Stimulated activated CD4-positive, alpha-beta T cell treated with anti-CD3 and anti-CD28 coated beads, Interleukin-2, amount 100 ng/mL, for 48 hours (primary cell): ENCODE measurements at places on chromosomes 12 and 14.

GRCh38 chr12:22576473-22576872, 32.1 kb upstream of the C2CD5 start:
- DNase-seq = no peak

- no peak for DNase-seq
These were observed 11.5 kb upstream of the SFSWAP start for GRCh38 chr12:131699434-131699833.

DNA sequence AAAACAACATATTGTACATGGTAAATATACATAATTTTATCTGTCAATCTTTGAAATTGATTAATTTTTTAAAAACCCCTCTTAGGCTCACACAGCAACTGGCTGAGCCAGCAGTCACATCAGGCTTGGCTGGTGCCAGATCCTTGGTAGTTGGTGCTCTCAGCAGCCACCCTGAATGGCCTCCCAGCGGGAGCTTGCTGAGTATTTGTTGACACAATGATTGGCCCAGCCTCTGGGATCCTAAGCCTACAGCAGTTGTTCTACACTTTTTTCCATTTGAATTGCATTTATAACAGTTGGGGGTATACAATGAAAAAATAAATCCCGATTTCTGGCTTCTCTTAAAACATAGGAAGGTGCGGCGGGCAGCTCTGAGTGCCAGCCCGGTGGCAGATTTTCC, 11.1 kb downstream of the PRKAB1 start:
- no peak for DNase-seq

DNA sequence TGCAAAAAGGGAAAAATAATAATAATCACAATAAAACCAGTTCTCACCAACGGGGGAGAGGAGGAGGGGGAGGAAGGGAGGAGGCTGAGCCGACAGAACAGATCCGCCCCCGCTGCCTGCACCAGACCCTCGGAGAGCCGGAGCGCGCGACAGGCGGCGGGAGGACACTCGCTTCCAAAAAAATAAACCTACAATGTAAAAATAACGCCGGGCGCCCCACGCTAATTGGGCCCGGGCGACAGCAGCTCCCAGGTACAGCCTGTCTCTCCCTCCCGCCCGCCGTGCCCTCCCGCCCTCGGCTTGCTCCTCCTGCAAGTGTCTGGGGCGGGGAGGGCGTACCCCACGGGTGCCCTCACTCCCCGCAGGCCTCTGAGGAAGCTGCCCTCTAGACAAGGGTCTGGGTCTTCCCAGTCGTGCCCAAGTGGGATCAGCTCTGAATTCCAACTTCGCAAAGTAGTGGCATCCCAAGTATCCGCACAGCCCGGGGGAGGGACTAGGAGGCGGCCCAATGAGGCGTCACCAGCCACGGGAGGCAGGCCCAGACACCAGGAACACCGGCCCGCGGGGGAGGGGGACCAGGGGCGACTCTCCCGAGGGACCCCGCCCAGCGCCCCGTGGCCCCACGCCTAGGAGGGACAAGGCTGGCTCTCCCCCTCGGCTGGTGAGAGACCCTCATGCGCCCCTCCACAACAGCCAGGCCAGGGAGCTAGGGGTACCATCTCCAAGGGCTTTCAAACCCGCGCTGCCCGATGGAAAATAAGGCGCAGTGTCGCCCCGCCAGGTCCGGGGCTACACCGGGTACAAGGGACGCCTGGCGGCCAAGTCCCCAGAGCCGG, 1.0 kb downstream of the NCOR2 start:
- DNase-seq = peak; percentile 62

DNA sequence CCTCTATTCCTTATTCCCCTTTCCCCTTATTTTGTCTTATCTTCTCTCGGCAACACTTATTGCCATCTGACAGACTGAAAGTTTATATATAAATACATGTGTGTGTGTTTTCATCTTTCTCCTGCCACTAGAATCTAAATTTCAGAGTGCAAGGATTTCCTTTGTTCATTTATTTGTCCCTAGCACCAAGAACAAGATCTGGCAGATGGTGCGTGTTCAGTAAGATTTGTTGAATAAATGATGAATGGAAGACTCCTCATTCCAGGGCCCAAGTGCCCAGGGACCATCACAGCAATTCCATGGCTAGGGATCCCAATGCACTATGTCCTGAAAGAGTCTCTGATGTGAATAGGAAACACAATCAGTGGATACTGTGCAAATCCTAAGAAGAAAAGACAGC, 97.9 kb upstream of the EEA1 start:
- DNase-seq = no peak
